ENCODE measurements at places on chromosomes 2 and 18.

DNA sequence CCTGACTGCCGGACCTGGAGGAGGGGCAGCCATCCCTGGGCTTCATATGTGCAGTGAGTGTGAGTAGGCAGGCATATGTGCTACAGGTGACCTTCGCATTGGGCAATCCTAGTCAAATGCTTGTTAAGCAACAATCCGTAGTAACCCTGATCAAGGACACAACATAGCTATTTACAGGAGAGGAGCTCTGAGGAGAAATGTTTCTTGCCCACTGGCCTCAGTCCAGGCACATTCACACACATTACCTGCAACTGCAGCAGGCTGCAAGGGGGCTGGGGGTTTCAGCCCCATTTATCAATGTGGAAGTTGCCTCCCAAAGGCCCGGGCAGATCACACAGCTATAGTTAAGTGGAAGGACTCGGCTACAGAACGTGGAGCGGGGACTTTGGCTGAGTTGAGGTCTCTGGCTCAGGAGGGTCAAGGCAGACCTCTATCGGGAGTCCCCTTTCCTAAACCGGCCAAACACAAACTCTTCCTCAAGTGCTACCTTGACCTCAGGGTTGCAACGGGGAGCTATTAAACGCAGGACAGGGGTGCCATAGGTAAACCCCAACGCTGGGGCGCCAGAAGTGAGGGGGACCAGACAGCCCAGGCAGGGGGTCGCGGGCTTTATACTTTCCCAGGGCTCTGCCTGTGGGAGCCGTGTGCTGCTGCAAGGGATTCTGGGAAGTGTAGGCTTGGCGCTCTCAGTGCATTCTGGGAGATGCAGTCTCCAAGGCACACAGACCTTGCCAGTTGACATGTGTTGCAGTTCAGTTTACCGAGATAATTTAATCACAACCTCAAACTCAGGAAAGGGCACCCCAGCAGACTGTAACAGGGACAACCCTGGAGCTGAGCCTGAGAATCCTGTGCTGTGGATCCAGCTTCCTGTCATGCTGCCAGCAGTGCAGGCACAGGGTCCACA lies 9.4 kb downstream of the KHK start:
- no peak for DNase-seq

DNA sequence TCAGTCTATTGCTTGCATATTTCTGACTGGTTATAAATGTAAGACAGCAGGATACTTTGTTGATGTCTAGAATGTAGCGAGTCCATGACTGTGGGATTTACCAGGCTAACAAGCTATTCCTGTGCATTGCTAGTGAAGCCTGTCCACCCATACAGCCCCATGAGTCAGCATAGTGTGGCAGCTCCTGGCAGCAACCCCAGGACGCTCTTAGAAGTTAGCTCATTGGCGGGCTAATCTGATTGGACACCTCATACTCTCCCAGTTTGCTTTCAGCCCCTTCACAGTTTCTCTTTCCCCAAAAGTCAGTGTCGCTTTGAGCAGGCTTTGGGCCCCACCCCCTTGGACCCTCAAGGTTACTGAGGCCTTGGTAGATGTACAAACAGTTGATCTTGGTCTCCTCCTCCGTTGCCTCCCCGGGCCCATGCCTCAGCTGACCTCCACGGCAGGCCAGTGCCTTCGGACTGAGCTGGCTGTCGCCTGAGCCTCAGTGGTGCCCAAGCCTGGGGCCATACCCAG lies 48.0 kb downstream of the COA5 start:
- peak; percentile 92 for DNase-seq

GRCh38 chr2:164009756-164010337 lies 274.0 kb upstream of the FIGN start:
- no peak for DNase-seq

- DNase-seq = no peak
These were observed 344.9 kb downstream of the DCDC2C start for GRCh38 chr2:4047961-4048891.

GRCh38 chr2:178159966-178160365 lies 34.3 kb upstream of the OSBPL6 start:
- DNase-seq = no peak

DNA sequence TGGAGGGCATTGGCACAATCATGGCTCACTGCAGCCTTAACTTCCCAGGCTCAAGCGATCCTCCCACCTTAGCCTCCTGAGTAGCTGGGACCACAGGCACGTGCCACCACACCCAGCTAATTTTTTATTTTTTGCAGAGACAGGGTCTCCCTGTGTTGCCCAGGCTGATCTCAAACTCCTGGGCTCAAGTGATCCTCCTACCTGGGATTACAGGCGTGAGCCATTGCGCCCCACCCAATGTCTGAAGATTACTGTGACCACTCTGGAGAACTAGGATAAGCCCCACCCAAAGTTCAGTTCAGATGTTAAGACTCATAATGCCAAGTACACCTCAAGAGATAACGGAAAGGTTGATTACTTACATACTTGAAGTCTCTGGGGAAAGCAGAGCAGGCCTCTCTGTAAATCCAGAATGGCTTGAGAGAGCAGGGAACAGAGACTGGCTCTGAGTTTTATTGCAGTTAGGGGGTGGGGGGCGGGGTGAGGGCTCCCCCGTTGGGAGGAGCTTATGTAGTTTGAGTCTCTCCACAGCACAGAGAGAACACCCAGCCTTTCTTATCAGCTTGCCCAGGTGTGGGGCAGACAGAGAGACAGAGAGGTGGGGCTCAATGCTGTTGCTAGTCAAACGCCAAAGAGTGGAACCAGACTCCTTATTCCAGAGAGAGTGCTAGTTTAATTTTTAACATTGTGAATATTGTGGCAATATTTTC lies 26.5 kb upstream of the ERICH2 start:
- DNase-seq = no peak

GRCh38 chr2:62112179-62112578 lies 83.7 kb upstream of the B3GNT2 start:
- no peak for DNase-seq

DNA sequence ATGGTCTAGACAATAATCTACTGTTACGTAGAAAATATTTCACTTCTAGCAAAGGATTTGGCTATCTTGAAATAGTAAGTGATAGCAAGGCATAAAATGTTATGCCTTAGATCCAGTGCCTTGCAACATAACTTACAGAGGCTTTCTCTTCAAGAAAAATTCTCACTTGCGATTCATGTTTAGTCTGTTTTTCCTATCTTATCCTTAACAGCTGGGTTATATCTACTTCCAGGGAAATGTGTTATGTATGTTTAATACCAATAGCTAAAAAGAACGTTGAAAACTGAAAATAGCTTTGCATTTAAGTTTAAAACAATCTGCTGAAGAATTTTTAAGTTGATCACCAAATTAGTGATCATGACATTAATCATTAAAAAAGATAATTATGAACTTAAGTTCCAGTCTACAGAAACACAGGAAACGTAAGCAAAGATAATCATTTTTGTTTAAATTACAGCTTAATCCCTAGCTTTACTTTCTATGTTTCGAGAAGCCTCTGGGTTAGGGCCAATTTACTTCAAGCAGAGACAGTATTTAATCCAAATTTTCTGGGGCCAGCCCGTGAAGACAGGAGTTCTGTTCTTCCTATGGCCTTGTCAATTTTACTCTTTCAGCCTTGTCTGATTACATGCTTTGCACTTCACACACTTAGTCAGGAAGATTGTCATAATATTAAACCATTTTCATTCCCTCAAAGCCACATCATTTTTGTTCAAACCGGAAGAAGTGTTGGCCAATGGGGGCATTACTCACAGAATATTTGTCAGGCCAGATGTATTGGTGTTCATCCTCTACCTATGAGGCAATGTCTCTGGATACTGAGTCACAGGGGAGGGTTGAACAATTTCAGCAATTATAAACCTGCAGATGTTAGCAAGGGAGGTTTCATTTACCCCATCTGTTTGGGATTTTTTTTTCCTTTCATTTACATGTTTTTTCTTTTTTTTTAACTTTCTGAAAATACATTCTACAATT lies 1132.9 kb upstream of the ZEB2 start:
- peak; percentile 94 for DNase-seq

GRCh38 chr2:102708847-102709559 lies 52.8 kb upstream of the TMEM182 start:
- peak; percentile 20 for DNase-seq

GRCh38 chr2:235492850-235493344 lies 946 bp upstream of the AGAP1 start:
- no peak for DNase-seq

DNA sequence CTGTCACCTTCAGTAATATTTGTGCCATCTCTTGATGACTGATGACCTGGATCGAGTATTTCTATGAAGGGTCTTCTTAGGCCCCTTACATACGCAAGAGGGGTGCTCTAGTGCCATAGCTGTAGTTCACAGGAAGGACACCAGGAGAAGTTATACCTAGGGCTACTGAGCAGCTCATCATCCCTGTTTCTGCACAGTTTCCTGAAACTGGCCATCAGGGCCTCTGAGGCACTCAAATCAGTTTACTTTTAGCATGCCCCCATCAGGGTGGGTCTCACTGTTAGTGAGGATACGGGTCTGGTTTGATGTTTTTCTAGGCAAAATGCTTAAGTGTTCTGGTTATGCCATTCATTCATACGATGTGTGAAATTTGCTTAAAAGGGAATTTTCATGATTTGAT lies 20.0 kb upstream of the FBLN7 start:
- DNase-seq = no peak

DNA sequence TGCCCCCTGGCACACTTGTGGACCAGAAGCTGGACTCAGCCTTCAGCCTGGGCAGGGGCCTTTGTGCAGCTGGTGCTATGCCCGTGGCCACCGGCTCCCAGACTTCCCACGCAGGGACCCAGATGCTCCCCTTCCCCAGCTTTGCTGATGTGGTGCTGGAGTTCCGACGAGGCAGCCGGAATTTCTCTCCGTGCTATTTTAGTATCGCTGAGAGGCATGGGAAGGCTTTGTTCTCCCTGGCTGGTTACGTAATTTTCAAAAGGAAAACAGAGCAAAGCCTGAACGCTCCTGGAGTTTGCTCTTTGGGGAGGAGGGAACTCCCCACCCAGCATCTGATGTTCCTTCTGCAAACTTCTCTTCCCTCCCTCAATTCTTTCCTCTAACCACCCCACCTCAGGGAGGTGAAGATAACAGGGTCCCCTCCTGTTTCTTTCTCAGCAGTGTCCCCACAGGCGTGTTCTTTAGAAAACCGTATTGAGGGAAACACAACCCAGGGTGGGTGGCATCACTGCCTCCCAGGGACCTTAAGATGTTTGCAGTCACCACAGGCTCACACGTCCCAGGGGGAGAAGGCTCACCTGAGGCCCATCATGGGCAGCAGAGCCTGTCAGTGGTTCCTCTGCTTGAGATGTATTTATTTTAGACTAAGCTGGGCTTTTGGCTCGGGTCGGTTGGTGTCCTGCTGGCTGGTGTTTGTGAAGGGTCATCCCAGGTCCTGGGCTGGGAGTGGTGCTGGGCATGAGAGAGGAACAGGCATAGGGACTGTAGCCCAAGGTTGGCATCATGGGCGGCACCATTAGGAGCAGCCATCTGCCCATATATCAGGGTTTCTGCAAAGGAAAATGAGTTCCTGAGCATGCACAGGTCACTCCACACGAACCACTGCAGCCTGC lies 95.0 kb downstream of the MAPK4 start:
- no peak for DNase-seq

DNA sequence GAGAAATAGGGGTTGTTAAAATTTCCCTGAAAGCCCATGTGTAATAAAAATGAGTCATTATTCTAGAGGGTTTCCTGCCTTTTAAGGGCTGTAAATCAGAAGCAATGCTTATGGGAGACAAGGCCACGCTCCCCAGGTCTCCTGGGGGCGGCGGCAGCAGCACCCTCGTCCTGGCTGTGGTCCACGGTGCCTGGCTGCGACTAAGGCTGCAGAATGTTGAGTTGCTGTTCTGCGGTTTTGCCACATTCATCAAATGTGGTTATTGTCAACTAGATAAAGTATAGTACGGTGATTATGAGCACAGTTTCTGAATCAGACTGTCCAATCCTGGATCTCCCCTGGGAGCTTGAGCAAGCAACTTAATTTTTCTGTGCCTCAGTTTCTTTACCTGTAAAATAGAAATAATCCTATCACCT lies 11.9 kb upstream of the AGFG1 start:
- no peak for DNase-seq

All from HS-5 (cell line).